HFFc6 (cell line): ENCODE measurements at places on chromosomes 7 and 10. TPM values are rescaled to one million over a fixed set of nuclear protein-coding genes. Genes with fewer than 3 reads are reported as not detected.

FAM25G gene
- total RNA-seq = not detected in 3 replicates

SFTPA1 gene
- total RNA-seq = not detected in 2 replicates

ATOH7 gene
- not detected in 3 replicates for total RNA-seq

DNA sequence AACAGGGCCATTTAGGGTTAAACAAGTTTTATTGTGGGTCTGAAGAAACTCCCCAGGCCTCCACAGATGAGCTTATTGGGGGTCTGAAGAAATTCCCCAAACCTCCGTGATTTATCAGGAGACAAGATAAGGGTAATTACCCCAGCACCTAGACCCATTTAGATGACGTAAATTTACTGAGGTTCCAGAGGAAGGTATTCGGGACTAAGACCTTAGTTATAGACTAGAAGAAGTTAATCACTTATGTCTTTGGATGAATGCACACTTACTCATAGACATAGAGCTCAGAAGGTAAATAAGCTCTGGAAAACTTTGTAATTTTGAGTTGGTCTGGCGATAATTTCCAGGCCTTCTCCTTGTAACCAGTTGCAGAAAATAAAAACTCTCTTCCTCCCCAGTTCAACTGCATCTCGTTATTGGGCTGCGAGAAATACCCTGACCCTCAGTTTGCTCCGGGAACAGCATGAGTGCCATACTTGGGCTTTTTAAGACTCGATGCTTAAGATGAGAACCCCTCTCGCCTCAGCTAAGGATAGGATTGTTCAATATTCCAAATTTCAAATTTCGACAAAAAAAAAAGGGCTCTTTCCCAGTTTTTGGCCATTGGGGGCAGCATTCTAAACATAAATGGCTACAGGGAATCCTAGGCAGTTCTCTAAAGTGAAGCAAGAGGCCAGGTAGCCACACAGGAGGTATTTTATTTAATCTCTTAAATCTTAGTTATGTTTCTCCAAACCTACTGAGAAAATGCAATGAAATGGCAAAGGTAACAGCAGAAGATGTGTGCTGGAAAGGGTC lies 74.7 kb upstream of the PFKP start:
- peaks cover 5% of the 10 kb centered on the region; the same call in 1 of the 2 replicates for H3K4me1 ChIP-seq
- H3K4me3 ChIP-seq = no peak overlapping the region
- H3K27me3 ChIP-seq = peaks cover 24% of the 10 kb centered on the region
- peaks cover 5% of the 10 kb centered on the region; the same call in 1 of the 2 replicates for H3K36me3 ChIP-seq
- no peak overlapping the region for H3K27ac ChIP-seq

GRCh38 chr10:20228729-20229128 lies 412.5 kb downstream of the PLXDC2 start:
- no peaks in the 10 kb centered on the region; the same call in 1 of the 2 replicates for H3K36me3 ChIP-seq
- no peak for DNase-seq
- H3K27ac ChIP-seq = no peak overlapping the region
- H3K27me3 ChIP-seq = no peaks in the 10 kb centered on the region
- no peaks in the 10 kb centered on the region for H3K4me1 ChIP-seq

GRCh38 chr10:97207756-97208346 lies 22.1 kb upstream of the SLIT1 start:
- no peak overlapping the region for H3K27ac ChIP-seq
- H3K4me3 ChIP-seq = no peak overlapping the region
- H3K4me1 ChIP-seq = no peaks in the 10 kb centered on the region
- H3K27me3 ChIP-seq = peaks cover 17% of the 10 kb centered on the region
- no peak for DNase-seq
